IPS-NIHi11 (cell line): ENCODE measurements at places on chromosomes 16 and 17.
A peak's percentile ranks its signal among the peaks of the same experiment; 100 is the strongest.

DNA sequence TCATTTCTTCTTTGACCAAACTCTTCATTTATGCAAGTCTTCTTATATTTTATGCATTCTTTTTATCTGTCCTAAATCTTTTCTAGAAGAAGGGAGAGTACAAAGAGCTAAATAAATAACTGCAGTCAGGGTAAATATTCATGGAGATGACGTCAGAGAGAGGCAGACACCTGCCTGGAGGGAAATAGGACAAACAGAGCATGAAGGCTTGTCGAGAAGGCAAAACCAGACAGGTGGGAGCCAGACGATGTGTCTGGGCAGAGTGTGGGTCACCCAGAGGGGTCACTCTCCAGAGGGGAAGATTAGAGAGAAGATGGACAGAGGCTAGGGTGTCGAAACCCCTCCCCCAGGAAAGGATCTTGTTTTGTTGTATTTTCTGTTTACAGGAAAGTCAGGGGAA is 78.3 kb upstream of the RPL38 start:
- DNase-seq = no peak

- no peak for DNase-seq
Measured at GRCh38 chr17:78343543-78344201, 16.2 kb downstream of the SOCS3 start.

- DNase-seq = peak; percentile 36
Measured at GRCh38 chr16:77856438-77857160, 68.2 kb downstream of the VAT1L start.

DNA sequence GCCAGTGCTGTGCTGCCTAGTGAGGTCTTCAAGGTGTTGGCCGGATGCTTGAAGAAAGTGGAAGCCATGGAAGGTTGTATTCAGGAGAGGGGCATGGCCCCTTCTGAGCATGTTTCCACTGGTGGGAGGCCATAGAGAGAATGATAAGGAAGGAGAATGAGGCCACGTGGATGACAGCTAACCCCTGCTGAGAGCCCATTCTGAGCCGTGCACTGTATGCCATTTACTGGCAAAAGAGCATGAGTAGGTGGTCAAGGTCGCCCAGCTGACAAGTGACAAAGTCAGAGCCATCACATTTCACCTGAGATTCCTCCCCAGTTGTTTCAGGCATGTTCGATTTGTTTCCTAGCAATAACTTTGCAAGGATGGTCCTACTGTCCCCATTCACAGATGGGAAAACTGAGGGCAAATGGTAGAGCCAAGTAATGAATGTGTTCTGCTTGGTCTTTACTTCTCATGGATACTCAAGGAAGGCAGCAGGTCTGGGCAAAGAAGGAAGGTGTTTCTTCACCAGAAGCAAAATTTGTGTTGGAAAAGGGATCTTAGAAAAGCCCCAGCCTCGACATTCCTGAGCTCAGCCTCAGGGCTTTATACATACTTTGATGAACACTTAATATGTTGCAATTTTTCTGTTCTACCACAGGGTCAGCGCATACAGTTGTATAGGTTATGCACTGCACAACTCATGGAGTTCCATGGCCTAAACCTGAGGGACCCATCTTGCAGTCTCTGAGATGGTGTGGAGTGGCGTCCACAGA is 10.5 kb upstream of the NKD1 start:
- no peak for DNase-seq

DNA sequence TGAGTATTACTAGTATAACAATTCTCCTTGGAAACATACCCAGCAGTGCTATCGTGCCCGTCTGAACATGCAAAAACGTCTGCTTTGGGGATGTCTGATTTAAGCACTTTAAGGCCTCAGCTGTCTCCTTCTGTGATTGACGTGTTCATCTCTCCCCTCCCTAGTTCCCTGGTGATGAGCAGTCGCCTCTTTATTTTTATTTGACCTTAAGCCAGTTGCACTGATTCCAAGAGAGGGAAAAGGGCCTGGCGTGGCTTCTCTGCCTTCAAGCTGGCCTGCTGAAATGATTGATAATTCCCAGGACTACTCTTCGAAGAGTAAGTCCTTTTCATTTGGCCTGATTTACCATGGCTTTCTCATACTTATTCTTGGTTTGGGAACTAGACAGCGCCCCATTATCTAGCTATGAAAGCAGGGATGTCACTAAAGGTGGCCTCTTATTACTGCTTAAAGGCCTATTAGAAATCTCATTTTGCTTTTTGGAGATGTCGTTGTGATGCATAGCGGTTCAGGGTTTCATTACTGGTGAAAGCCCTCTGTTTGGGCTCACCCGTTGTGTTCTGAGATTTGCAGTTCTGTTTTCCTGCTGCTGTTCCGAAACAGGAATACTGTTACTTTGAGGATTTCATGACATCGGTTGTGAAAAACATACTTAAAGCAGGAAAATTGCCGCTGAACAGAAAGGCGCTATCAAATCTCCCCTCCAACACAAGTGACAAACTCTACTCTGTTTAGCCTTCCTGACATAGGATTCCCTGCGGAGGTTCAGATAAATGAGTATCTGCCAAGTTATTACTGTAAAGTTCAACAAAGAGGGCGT is 65.5 kb downstream of the IQCK start:
- DNase-seq = no peak

- peak; percentile 33 for DNase-seq
Measured at GRCh38 chr17:75271955-75272847, 1.2 kb upstream of the MIF4GD start.

DNA sequence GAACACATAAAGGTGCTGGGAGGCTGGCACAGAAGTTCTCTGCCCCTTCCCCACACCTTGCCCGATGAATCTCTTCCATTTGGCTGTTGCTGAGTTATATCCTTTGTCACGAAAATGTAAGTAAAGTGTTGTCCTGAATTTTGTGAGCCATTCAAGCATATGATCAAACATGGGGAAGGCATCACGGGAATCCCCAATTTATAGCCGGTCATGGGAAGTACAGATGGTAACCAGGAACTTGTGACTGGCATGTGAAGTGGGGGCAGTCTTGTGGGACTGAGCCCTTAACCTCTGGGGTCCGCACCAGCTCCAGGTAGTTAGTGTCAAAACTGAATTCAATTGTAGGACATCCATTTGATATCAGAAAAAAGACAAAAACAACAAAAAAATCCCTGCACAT is 13.2 kb downstream of the TOM1L2 start:
- DNase-seq = no peak

DNA sequence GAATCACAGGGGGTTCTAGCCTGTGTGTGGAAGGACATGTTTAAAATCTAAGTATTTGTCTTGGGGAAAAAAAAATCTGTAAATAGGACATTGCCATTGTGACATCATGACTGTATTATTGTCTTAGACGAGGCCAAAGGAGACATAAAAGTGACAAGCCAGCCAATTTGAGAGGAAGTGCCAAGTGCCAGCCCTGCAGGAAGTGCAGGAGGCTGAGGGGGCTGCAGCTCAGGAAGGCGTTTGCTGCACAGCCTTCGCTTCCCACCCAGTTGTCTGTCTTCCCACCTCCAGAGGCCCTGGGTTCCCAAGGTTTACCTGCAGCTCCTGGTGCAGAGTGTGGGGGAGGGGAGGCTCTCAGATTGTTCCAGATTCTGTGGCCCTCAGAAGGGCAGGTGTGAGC is 1.3 kb downstream of the ADCY7 start:
- DNase-seq = no peak

DNA sequence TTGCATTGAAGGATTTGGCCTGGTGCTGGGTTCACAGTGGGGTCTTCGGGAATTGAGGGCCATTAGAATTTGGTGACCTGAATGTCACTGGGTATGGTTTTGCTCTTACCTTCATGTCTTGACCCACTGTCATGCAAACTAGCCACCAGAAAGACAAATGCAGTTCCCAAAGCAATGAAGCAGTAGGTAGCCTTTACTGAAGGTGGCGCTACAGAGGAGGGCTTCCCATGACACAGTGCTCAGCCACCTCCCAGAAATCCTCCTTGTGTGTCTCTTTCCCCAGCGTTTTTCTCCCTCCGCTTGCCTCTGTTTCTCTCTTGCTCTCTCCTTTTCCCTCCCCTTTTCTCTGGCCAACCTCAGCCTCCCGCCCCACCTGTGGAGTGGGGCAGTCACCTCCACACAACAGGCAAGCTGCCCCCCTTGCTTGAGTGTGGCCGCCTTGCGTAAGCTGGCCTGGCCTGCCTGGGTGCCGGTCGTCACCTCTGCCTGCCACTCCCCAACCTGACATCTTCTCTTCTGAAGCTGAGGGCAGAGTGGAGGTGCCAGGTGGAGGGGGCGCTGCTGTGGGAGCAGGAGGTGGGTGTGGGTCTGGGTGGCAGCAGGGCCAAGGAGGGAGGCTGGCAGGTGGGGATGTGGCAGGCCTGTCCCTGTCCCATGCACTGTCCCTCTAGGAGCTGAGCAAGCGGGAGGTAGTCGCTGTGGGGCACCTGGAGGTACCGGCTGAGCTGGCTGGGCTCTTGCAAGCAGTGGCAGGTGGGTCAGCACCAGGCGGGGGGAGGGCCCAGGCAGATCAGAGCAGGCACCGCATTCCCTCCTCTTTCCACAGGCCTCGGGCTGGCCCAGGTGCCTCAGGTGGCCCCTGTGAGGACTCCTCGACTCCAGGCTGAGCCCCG is 34.7 kb downstream of the MYO15A start:
- DNase-seq = peak; percentile 64

DNA sequence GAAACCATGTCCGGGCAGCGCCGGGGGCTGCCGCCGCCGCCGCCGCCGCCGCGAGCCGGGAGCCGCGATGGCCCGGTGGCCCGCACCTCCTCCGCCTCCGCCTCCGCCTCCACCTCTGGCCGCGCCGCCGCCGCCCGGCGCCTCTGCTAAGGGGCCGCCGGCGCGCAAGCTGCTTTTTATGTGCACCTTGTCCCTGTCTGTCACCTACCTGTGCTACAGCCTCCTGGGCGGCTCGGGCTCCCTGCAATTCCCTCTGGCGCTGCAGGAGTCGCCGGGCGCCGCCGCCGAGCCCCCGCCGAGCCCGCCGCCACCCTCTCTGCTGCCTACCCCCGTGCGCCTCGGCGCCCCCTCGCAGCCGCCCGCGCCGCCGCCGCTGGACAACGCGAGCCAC is 587 bp downstream of the HS3ST4 start:
- peak; percentile 65 for DNase-seq

- no peak for DNase-seq
Measured at GRCh38 chr17:66491213-66491612, 188.8 kb downstream of the PRKCA start.
